ENCODE measurements at places on chromosomes 4 and X.
A peak's percentile ranks its signal among the peaks of the same experiment; 100 is the strongest.

- no peak for DNase-seq
These were observed 21.4 kb upstream of the CLGN start for GRCh38 chr4:140448830-140449229.

DNA sequence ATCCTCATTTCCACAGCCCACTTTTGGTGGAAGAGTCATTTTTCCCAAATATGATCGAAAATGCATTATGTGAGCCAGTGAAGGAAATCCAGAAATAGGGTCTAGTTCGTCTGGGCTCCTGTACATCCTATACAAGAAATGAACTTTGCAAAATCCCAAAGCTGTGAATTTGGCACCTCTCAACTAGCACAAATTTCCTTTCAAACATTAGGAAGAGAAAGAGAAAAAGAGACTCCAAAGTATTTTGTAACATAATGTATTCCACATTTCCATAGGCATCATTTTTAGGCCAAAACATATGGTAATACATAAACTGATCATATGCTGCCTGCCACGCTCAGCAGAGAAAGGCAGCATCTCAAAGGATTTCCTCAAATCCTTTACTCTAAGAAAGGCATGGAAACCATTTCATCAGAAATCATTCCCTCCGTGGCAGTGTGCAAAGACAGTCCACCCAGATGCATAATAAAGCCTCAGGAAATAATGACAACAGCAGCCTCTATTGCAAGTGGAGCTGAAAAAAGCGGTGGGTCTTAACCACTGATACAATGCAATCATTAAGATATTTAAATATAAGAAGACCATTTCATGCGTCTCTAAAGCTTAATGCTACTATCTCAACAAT, 56.8 kb downstream of the ANOS1 start:
- DNase-seq, result peak; percentile 90

DNA sequence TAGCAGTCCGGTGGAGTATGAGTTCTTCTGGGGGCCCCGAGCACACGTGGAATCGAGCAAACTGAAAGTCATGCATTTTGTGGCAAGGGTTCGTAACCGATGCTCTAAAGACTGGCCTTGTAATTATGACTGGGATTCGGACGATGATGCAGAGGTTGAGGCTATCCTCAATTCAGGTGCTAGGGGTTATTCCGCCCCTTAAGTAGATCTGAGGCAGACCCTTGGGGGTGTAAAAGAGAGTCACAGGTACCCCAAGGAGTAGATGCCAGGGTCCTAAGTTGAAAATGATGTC, 852 bp downstream of the MAGEH1 start:
- no peak for DNase-seq

DNA sequence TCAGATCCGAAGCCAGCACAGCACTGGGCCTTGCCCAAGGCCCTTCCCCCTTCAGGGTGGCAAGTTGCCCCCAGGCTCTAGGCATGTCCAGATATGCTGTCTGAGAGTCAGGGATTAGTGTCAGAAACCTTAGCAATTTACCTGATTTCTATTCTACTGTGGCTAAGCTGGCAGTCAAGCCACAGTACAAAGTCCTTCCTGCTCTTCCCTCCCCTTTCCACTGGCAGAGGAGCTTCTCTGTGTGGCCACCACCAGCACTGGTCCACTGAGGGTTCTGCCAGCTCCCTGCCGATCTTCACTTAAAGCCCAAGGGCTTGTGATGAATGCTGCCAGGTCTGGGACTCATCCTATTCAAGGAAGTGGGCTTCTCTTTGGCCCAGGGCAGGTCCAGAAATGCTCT, 324.5 kb upstream of the RPS6KA3 start:
- no peak for DNase-seq

DNA sequence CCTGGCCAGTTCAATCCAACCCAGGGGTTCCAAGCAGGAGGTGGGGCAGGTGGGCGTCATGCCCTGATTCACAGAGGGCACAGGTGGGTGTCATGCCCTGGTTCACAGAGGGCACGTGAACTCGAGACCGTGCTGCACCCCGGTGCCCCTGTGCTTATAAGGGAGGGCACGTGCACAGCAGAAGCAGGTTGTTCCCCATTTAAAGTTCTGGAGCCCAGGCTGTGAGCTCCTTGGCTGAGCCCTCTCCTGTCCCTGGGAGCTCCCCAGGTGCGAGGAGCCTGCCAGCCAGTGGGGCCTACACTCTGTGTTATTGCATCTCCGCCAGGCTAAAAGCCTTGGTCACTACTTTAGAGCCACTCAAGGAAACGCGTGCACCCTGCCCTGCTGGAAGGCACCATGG, 3.2 kb upstream of the CPZ start:
- no peak for DNase-seq

DNA sequence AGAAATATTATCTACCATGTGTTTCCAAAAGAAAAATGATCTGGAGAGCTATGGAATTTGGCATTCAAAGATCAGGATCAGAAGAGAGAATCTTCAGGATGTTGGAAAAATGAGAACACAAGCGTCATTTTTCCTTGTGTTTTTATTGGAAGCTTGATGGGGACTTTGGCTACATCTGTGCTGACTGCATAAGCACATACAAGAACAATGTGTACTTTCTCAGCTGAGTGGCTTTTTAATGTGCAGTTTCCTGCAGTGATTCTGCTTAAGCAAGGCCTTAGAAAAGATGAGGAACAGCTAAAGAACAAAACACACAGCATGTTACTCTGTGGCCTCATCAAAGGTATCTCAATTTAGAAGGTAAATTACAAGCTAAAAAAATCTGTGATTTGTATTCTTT, 1039.9 kb downstream of the GLUD2 start:
- peak; percentile 83 for DNase-seq

GRCh38 chr4:163768014-163768413, 273.5 kb downstream of the TMA16 start:
- DNase-seq, result no peak

DNA sequence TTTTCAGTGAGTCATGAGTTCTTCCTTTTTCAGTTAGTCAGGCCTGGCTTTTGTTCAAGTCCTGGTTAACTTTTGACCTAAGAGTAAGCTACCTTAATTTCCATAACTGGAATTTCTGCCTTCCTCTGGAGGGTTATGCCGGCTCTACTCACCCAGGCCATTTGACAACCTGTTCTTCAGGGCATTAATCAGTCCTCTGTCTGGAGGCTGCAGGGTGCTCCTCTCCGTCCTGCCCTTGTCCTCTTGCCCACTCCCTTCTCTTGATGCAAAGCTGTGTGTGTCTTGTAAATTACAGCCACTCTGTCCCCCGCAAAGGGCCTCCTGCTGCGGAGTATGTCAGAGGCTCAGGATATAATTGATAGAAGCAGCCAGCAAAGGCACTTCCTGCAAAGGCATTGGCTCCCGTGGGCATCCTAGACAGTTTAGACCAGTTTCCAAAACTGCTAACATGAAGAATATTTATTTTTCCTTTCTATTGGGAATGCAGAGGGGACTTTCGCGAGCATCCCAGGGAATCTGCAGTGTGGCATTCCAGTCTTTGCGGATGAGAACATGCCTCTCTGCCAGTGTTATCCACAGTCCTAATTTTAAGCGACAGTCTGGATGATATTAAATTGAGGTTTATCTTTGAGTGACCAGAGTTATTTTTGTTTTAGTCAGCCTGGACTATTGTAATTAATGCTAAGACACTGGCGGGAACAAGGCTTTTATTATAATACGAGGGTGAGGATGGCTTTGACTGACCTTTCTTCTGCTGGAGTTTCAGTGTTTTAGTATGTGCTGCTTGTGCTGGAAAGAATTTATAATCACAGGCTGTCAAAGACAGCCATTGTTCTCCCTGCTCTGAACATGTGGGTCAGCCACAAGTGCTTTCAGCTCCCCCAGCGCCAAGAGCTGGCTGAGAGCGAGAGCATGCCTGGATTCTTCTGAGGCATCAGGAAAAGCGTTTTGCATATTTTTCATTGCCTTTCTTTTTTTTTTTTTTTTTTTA, 74.2 kb downstream of the LIMCH1 start:
- DNase-seq, result peak; percentile 95
